ENCODE measurements at places on chromosomes 5 and 9.

DNA sequence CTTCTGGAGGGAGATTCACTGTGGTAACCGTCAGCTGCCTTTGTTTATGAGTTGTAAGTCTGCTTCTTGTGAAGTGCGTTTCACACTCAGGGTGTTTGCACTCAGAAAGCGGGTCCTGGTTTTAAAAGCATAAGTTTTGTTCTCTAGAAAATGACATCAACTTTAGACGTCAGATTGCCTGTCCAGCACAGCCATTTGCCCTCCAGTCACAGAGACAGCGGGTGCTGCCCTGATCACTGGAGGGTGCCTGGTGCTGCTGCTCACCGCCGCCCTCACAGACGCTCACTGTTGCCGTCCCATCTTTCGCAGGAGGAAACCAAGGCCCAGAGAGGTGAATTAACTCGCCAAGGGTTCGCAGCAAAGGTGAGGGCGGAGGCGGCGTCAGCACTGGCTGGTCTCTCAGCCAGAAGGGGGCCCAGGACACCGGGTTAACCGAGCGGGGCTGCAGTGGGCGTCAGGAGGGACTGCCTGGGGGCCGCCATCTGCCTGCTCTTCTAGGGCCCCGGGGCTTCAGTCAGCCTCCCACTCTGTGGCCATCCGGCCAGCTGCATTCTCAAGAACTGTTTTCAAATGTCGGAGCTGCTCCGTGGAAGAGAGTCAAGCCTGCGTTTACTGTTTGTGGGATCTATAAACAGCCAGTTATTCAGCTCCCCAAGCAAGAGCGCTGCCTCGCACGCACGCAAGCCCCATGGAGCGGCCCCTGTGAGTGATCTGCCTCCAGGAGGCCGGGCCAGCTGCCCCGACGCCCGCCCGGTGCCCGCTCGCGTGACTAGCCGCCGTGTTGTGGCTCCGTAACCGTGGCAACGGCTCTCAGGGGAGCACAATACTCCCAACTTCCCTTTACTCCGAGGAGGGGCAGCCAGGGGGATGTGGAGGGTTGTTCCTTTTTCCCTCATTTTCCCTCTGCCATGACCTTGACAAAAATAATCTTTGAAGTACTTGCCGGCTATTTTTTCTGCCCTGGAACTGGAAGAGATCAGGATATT is 43.4 kb upstream of the EXOC3 start:
- DNase-seq = no peak

- DNase-seq = no peak
These were observed 42.7 kb upstream of the AKNA start for GRCh38 chr9:114430457-114430856.

DNA sequence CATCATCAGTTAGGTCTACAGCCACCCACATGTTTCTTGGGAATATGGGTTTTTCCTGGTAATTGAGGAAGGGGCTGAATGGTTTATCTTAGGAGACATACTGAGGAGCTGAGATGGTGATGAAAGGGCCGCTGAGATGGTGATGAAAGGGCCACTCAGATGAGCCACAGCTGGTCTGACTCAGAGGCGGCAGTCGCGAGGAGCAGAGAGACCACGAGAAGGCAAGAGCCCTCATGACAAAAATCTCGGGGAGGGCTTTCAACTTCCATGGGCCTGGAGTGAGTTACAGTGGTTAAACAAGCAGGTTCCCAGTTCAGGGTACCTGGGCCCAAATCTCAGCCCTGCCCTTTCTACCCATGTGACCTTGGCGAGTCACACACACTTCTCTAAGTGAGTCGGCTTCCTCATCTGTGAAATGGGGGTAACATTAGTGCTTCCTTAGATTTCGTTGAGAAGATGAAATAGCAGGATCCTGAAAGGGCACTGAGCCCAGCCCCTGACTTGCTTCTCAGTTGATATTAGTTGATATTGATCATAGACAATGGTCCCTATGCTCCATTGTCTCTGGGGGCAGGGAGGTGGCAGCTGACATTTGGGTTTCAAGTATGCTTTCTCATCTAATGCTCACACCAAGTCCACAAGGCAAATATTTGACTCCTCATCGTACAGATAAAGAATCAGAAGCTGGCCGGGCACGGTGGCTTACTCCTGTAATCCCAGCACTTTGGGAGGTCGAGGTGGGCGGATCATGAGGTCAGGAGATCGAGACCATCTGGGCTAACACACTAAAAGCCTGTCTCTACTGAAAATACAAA is 169.5 kb downstream of the RGS3 start:
- no peak for DNase-seq

GRCh38 chr5:132215329-132215728 is 12.3 kb downstream of the P4HA2 start:
- DNase-seq = no peak
